ENCODE measurements at places on chromosomes 16 and 17. TPM values are rescaled to one million over a fixed set of nuclear protein-coding genes. Genes with fewer than 3 reads are reported as not detected.

CD7 gene
- 646 TPM for total RNA-seq

CCDC40 gene
- total RNA-seq = 0.50 TPM

IGFALS gene
- total RNA-seq = not detected

NOS2 gene
- total RNA-seq = not detected

CMTM2 gene
- total RNA-seq = 1.1 TPM

GRCh38 chr17:68457168-68457538 is at the start of gene WIPI1:
Gene WIPI1, minus strand, starts transcription at chr17:68457496. Its CDS starts 75 bp downstream, at chr17:68457421.
- DNase-seq = no peak

DNA sequence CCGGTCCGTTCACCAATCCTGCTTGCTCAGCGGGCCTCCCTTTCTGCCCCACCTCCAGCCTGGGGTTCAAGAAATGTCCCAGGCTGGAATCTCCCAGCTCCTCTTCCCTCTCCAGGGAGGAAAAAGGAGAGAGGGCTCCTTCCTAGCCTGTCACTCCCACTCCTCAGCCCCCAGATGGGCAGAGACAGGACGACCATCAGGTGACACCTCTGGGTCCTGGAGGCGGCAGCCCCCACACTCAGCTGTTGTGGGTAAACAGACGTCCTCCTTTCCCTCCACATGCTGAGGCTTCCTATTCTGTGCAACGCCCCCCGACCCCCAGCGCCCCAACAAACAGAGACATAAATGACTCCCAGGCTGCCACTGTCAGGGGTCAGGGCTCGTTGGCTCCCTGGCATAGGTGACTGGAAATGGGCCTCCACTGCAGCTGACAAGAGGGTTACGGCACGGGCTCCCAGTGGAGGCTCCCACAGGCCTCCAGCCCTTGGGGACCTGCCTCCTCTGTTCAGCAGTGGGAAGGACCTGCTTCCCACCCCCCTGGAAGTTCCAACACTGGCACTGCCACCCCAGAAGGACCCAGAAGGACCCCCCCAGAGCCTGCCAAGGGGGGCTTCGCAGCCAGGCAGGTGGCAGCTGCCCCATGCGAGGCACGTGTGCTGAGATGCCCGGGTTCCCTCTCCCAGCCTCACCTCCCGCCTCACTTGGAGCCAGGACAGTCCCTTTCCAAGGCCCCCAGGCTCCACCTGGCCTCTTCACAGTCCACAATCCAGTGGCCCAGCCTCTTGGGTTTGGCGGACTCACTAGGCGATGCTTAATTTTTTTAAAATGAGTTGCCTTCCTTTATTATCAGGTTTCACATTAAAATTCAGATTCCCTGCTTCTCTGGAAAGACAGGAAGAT is 232.3 kb downstream of the KATNIP start:
- no peak for DNase-seq

- DNase-seq = no peak
Measured at GRCh38 chr17:59754552-59754951, 47.1 kb downstream of the VMP1 start.

DNA sequence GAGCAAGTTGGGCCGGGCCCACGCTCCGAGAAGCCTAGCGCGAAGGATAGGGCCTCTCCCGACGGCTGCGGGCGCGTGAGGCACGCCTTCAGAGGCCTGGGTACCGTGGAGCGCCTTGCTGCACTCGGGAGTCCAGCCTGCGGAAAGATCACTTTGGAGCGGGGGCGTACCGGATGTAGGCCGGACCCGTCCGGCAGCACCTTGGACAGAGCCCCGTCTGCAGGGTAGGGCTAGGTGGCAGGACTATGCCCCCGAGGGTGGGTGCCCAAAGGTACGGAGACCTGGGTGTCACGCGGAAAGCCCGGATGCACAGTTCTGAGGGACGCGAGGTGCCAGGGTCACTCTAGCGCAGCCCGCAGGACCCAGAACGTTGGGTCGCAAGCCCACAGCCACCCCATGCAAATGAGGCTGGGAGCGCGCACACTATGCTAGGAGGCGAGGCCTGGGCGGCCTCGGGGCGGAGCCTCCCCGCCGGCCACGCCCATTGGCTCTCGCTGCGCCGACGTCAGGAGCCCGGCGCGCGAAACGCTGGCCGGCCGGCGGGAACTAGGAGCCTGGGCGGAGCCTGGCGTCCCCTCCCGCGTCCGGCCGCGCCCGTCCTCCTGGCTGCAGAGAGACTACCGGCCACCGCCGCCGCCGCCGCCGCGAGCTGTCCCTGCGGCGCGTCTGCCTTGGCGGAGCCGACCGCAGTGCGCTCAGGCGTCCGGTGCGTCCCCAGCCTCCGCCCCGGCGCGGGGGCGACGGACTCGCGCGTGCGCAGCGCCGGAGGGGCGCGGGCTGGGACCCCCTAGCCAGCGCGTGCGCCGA is at the start of gene PAQR4:
Gene PAQR4 (plus strand): TSS at position 611 of the 807 bp plus-strand sequence. CDS start 327 bp downstream, outside the sequence.
- DNase-seq = peak; percentile 93

DNA sequence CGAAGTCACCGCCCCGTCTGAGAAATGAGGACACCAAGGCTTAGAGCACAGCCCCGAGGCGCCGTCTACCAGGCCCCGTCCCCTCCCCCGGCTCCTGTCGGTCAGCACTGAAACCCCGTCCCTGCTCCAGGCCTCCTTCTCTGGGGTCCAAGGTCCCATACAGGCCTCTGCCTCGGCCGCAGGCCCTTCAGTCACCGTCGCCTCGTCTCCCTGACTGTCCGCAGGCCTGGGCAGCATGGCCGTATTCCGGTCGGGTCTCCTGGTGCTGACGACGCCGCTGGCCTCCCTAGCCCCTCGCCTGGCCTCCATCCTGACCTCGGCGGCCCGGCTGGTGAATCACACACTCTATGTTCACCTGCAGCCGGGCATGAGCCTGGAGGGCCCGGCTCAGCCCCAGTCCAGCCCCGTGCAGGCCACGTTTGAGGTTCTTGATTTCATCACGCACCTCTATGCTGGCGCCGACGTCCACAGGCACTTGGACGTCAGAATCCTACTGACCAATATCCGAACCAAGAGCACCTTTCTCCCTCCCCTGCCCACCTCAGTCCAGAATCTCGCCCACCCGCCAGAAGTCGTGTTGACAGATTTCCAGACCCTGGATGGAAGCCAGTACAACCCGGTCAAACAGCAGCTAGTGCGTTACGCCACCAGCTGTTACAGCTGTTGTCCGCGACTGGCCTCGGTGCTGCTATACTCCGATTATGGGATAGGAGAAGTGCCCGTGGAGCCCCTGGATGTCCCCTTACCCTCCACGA is 617 bp downstream of the COASY start:
- no peak for DNase-seq

- DNase-seq = no peak
Measured at GRCh38 chr17:2591040-2591640, 2.3 kb upstream of the PAFAH1B1 start.

DNA sequence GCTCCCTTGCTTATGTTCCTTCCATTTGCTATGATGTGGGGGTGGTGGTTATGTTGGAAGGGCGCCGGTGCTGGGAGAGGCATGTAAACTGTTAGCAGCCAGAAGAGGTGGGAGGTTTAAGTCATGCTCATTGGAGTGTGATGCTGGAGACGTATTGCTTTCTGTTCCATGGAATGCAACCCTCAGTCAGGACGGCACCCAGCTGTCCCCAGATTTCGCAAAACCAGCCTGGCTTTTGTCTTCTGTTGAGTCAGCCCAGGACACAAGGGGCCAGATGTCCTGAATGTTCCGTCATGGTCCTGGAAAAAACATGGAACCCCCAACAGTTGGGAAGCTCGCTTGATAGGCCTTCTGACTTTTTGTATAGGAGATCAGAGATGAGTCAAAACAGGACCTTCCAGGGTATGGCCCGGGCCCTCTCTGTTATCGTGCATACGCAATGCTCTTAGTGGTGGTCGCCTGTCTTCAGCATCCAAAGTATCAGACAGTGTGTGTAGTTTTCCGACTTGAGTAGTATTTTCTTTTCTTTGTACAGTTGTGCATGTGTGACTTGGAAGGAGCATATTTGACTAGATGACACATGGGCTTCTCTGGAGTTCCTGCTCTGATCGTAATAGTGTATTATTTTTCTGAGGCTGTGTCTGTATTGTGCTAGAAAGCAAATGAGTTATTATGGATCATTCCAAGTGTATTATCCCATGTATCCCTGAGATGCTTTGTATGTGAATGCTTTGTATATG is 201.9 kb downstream of the SNX29 start:
- DNase-seq = no peak

DNA sequence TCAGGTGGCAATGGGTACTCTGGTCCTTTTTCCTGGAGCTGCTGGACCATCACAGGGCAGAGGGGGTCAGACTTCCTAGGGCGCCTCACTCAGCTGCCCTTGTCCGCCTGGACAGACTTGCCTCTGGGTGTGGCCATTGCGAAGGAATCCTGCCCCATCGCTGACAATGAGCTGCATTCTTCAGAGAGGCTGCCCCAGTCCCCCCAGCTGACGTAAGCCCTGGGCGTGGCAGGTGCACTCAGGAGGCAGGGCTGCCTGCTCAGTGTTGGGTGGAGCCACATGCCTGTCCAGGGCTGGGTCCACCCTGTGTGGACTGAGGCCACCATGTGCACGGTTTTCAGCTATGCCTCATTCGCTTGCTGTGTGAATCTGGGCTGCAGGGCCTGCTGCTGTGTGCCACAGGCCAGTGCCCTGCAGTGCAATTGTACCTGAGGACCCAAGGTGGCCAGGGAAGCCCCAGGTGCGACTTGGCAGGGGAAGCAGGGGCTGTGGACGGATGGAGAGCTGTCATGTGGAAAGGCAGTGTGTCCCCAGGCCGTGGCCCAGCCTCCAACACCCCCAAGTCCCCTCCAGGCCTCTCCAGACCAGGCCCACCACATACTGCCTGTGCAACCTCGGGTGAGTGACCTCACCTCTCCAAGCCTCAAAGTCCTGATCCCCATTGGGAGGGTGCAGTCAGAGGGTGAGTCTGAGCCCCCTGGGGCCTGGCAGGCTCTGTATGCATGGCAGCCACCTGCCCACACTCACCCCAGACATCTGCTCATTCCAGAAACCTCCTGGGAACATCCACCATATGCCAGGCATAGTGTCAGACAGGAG is 14.0 kb upstream of the MPRIP start:
- DNase-seq = no peak

DNA sequence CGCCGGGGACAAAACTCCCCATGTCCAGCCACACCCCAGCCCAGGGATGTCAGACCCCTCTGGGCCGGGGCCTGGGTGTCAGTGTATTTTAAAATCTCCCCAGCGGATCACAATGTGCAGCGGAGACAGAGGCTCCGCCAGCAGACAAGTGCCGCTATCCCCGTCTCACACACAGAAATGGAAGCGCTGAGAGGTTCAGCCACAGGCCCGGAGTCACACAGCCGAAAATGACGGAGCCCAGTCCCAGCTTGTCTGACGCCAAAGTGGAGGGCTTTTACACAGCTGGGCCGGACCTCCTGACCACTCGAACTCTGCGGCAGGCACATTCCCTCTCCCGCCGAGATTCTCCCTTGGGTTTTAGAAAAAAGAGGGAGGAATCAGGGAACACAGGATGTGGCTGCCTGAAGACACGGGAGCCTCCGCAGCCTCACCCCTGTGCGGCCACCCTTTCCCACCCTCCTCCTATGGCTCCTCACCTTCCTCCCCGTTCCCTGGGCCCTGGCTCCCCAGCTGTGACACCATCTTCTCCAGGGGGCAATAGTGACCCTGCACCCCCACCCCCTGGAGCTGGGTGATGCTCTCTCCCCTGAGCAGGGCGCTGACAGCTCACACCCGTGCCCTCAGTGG is 6.8 kb upstream of the OSGIN1 start:
- no peak for DNase-seq

- no peak for DNase-seq
Measured at GRCh38 chr16:77450790-77451487, 16.1 kb upstream of the ADAMTS18 start.

DNA sequence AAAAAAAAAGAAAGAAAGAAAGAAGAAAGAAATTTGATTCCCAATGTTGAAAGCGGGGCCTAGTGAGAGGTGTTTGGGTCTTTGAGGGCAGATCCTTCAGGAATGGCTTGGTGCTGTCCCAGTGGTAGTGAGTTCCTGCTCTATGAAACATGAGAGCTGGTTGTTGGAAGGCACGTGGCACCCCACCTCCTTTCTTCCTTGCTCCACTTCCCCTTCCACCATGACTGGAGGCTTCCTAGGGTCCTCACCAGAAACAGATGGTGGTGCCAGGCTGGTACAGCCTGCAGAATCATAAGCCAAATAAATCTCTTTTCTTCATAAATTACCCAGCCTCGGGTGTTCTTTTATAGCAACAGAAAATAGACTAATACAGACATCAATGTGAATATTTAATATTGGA is 147.3 kb upstream of the KCNJ18 start:
- DNase-seq = no peak

GRCh38 chr16:5874899-5875298 is 777.3 kb upstream of the EEF2KMT start:
- no peak for DNase-seq

DNA sequence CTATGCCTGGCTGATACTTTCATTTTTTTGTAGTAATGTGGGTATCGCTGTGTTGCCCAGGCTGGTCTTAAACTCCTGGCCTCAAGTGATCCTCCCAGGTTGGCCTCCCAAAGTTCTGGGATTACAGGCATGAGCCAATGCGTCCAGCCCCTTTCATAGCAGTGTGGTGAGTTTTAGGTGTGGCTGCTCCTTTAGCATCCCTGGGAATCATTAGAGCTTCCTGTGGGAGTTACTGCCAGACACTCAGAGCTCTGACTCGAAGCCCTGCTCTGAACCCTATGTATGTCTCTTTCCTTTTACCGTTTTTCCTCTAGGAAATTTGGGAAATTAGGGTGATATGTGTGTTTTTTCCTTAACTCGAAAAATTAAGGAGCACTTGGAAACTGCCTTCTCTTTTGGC is 44.5 kb downstream of the NDE1 start:
- no peak for DNase-seq

DNA sequence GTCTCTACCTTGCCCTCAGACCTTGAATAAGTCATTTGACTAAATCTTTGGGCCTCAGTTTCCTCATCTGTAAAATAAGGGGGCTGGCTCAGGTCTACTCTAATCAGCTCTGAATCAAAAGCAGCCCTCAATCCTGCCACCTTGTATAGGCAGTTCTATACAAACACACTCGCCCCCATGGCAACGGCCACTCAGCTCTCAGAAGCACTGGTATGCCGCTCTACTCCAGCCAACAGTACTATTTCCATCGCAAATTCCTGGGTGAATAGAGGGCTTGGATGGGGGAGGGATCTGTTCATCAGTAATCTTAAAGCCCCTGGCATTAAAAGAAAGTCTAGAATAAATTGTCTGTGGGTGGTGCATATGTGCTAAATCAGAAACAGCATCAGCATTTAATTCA is 21.2 kb upstream of the TAOK1 start:
- no peak for DNase-seq

- DNase-seq = no peak
Measured at GRCh38 chr17:12790249-12791106, 1.2 kb downstream of the ARHGAP44 start.

DNA sequence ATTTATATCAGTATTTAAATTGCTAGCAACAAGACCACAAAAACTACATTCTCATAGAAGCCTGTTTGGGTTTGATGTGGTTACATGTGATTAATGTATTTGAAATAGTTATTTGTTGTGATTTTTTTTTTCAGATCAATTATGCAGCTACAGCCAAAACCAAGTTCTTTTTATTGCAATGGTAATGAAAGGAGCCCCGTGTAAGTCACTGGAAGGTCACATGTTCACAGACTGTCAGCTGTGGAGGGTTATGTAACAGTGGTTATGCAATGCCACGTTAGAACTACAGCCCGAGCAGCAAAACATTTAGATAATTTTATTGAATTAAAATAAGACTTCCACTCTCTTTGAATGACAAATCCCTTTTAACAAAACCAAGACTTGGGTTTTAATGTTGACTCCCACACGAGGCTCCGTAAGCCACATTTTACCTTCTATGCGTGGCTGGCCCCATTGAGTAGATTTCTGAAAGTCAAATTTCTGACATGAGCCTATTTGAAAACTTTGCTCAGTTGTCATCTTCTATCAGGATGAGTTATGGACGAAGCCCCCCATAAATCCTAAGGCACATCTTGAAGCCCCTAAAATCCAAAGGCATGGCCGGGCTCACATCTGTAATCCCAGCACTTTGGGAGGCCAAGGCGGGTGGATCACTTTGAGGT is 41.8 kb upstream of the SEC14L1 start:
- no peak for DNase-seq
